ENCODE measurements at places on chromosomes 5 and 9. TPM values are rescaled to one million over a fixed set of nuclear protein-coding genes. Genes with fewer than 3 reads are reported as not detected.

DNA sequence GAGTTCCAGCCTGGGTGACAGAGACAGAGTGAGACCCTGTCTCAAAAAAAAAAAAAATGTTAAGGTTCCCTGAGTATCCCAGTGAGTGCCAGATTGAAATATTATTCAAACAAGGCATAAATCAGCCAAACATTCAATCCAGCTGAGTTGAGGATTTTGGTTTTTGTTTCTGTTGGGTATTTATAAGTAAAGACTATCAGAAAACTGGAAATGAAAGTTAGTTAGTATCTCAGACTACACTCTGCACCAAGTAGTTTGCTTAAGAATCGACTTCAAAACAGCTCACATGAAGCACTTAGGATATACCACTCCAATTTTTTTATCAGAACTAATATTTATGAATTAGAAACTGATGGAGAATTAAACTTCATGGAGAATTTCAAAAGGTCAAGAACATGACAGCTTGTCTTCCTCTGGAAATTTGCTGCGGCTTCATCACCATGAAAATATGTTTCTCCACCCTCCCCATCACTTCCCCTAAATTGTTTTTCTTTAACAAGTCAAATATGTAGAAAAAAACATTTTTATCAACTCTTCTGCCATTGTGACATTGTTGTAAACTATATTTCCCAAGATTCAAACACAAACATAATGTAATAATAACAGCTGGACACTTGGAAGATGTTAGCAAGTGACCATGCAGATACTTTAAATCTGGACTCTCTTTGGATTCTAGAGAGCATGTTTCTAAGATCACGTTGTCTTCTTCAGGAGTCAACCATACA lies 110.0 kb upstream of the PTGER4 start:
- DNase-seq = no peak

- no peak for DNase-seq
Measured at GRCh38 chr9:98606730-98607129, 102.0 kb downstream of the GABBR2 start.

DNA sequence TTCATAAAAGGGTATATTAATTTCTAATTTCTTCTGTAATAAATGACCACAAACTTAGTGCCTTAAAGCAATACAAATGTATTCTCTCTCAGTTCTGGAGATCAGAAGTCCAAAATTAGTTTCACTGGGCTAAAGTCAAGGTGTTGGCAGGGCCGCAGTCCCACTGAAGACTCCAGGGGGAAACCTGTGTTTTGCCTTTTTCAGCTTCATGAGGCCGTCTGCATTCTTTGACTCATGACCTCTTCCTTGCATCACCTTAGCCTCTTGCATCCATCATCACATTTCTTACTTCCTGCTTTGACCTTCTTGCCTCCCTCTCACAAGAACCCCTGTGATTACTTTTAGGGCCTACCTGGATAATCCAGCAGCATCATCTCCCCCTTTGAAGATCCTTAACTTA lies 42.0 kb upstream of the ALDH1B1 start:
- DNase-seq = no peak

FOXD4L6 gene
- total RNA-seq = 1.0 TPM

ICE1 gene
- total RNA-seq = 26.8 TPM

PDE6A gene
- total RNA-seq = 0.07 TPM

MLANA gene
- total RNA-seq = not detected

DNA sequence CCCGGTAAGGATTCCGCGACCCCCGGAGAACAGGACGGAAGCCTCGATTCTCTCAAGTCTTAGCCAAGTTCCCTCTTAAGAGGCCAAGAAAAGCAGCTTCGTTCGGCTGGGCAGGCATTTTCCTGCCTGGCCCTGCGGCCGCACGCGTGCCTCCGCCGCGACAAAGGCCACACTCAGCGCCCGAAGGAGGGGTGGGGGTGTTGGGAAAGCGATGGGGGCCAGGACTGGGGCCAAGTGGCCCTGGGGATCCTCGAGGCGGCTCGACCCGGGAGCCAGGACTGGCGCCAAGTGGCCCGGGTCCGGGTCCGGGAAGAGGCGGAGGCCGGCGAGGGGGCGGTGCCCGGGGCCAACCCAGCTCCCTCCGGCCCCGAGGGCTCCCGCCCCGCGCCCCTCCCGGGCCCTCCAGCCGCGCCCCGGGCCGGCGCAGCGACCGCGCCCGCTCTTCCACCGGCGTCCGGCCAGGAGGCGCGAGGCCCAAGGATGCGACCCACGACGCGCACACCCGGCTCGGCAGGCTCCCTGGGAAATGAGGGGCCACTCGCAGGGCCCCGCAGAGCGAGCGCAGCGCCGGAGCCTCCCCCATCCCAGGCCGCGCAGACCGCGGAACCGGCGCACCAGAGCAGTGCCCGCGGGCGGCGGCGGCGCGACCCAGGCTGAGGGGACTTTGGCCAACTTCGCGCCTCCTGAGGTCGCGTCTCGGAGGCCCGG lies 756 bp downstream of the VAV2 start:
- peak; percentile 15 for DNase-seq

CDHR2 gene
- total RNA-seq = under 0.01 TPM

SH2D3C gene
- 0.19 TPM for total RNA-seq

GRCh38 chr5:16043349-16043965 lies 136.1 kb downstream of the MARCHF11 start:
- DNase-seq = no peak

GRCh38 chr5:116358911-116359418 lies 215.7 kb downstream of the SEMA6A start:
- DNase-seq = no peak

STPG3 gene
- not detected for total RNA-seq

DNA sequence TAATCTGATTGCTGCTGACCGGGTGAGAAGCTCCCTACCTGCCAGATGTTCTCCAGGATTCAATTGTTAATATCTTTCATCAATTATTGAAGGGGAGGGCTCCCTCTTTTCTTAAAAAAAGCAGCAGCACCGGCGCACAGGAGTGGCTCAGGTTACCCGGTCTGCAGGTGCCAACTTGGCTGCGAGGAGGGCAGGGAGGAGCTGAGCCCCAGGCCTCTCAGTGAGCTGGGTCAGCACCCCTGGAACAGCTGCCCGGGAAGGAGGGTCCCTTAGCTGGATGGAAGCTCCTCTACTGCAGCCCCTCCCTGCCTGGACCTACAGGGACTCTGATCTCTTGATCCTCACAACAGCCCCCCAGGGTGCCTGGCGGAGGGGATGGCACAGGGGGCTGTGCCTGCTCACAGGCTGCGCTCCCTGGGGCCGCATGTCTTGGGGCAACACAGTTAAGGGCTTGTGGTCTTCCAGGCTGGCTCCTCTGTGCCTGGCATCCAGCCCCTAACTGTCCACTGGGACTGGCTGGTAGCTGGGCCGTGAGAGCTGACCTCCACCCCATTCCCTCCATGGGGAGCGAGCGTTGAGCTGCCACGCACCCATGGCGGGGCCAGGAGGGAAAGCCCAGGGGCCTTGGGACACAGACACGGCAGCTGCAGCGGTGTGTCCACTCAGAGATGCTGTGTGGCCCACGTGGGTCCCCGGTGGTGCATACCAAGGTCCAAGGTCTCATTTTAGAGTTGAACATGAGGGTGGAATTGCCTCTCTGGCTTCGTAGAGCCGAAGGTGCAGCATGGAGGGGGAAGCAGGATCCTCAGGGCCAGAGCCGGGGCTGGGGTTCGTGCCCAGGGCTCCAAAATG lies 28.6 kb upstream of the TMEM250 start:
- DNase-seq = no peak

MUSK gene
- not detected for total RNA-seq

KLF4 gene
- total RNA-seq = 20.5 TPM

GRCh38 chr9:113584428-113585084 lies 121.0 kb downstream of the RGS3 start:
- DNase-seq = no peak

OGN gene
- not detected for total RNA-seq

- no peak for DNase-seq
Measured at GRCh38 chr9:76153902-76154629, 240.2 kb downstream of the RFK start.

MAP1B gene
- 103 TPM for total RNA-seq

DNA sequence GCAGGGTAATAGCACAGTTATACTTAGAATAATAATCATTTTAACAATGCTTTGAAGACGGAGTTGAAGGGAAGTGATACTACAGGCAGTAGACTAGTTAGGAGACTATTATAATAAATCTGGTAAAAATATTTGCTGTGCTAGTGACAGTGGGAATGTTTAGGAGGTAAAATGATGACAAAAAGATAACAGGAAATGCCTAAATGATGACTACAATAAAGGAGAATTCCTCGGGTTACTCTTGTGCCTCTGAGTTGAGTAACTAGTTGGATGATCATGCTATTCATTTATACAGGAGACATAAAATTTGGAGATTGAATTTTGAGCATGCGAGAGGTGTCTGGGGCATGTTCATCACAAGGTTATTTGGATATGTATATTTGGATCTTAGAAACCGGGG lies 32.2 kb upstream of the PAM start:
- DNase-seq = peak; percentile 23

DNA sequence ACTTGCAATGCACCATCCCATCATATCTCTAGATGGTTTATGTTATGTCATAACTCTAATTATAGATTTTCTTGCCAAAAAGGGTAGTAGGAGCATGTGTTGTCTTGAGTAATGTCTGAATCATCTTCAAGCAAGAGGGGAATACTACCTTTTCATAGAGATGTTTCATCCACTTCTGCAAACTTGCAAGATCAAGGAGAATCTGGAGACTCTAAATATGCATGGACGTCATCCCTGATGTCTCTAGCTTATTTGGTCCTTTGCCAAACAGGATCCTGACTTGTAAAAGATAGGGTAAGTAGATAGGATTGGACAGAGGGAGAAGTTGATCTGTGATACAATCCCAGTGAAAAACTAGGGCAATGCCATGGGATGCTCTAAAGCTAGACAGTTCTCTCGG lies 246.5 kb downstream of the DMRTA1 start:
- no peak for DNase-seq

- DNase-seq = no peak
Measured at GRCh38 chr9:19127871-19128500, 694 bp upstream of the PLIN2 start.

- no peak for DNase-seq
Measured at GRCh38 chr5:171899792-171900191, 106.6 kb downstream of the FBXW11 start.

GRCh38 chr9:127154003-127154389 lies 31.6 kb upstream of the ANGPTL2 start:
- no peak for DNase-seq

GRCh38 chr5:39177631-39177964 lies 41.8 kb downstream of the FYB1 start:
- DNase-seq = no peak

F2RL2 gene
- total RNA-seq = not detected

SLC1A3 gene
- 24.2 TPM for total RNA-seq

SPATA31A1 gene
- not detected for total RNA-seq

DNA sequence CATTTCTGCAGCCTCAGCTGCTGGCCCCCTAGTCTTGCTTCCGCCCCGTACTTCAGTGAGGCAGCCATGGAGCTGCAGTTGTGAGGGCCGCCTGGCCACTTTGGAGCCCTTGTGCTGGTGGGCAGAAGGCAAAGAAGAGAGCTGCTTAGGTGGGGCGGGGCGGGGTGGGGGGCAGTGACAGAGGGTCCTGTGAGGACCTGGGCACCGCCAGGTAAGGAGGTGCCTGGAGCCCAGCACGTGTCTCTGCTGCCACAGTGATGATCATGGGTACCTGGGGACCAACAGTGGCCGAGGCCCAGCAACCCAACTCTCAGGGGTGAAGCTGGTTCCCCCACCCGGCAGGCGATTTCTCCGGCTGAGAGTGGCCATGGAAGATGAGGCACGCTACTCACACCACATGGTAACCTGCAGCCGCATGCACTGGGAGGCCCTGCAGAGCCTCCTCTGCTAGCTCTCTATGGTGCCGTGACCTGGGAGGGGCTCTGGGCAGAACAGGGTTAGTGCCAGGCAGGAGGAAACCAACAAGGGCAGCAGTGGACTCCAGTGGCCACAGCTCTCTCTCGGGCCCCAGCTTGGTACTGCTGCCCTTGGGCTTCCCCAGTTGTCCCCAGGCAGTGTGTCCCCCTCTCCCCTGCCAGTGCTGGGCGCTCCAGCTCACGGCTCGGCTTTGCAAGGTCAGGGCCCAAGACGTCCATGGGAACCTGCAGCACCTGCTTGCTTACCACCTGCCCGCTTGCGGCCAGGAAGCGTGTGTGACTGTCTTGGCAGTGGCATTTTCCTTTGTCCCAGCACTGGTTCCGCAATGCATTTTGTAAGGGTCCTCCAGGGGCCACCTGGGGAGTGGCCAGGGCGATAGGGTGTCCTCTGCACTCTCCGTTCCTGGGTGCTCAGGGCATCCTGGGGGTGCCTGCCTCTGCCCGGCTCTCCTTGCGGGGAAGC lies 24.0 kb downstream of the NDUFS6 start:
- no peak for DNase-seq
